Stimulated activated CD8-positive, alpha-beta memory T cell treated with anti-CD3 and anti-CD28 coated beads, Interleukin-4, amount 100 ng/mL, for 1 hour (primary cell): ENCODE measurements at places on chromosomes 1 and 21.

DNA sequence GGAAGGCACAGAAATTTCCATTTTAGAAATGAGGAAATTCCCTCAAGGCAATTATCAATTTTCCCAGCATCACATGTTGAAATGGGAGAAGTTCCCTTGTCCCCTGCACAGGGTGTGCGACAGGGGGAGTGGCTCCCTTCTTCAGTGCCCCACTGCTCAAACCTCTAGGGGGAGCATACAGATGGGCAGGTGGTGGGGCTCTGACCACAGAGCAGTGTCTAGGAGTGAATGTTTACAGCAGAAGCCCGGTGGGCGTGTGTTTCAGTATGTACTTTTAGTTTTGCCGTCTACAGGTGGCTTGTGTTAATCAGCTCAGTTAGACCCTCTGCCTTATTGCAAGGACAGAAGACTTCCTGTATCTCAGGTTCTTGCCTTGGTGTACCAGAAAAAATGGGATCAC lies 493.7 kb upstream of the PLXNA2 start:
- no peak for DNase-seq

DNA sequence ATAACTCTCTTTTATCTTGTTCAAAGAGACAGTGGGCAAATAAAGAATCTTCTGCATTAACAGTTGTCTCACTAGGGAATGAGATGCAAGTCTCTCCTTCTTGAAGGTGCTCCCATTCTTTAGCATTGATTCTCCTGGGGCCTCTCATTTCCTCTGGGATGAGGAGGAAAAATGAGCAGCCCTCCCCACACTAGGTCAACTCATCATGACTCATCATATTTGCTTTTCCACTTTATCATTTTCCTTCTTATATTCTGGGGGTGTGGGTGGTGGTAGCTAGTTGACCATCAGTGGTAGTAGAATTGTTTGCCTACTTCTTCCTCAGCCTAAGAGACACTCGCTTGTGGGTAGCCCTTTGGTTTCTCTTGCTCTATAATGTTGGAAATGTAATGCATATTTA lies 182.0 kb upstream of the C1orf87 start:
- no peak for DNase-seq

DNA sequence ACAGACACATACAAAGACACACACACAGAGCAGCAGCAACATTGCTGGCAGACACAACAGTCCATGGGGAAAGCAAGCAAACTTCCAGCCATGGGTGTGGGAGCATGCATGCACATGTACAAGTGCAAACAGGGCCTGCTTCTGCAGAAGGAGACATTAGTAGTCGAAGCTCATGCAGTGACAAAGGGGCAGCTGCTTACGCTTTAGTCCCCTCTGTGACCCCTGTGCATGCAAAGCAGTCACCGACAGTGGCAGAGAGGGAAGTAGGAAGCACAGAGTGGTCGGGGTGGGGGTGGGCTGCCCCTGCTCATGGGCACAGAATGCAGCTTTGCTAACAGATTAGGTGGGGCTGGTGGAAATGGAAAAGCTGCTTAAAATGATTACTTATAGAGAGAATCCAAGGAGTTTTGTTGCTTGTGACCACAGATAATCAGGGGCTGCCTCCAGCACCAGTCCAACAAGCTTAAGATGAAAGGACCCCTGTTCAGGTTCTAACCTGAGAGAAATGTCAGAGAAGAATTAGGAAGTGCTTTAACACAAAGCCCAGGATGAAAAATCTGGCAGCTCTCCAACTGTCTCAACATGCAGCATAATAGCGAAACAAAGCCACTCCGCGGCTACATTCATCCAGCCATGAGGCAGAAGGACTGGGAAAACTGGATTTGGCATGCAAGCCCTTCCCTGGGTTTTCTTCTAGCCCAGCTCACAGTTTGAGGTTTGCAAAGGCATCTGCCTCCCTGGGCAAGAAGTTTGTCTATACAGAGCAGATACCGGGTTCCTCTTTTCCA lies 378.9 kb downstream of the KCNH1 start:
- DNase-seq: no peak

GRCh38 chr21:28342212-28342810 lies 650.4 kb downstream of the LTN1 start:
- DNase-seq: no peak

DNA sequence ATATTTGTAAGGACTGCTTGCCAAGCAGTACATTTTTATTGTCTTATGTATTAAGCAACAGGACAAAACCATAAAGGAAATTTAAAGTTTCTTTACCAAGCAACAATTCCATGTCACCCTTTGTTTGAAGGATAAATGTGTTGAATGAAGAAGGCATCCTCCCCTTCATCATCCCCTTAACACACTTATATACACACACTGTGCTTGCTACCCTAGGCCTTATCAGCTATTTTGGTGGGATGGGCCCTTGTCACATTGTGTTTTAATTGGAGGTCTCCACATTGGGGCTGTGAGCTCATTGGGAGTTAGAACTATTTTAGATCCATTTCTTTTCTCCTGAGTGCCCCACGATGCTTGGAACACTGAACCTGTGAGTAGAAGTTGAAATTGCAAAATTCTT lies 1.9 kb downstream of the VANGL1 start:
- no peak for DNase-seq

- no peak for DNase-seq
Observed at GRCh38 chr1:46084553-46085451, 47.6 kb downstream of the PIK3R3 start.

DNA sequence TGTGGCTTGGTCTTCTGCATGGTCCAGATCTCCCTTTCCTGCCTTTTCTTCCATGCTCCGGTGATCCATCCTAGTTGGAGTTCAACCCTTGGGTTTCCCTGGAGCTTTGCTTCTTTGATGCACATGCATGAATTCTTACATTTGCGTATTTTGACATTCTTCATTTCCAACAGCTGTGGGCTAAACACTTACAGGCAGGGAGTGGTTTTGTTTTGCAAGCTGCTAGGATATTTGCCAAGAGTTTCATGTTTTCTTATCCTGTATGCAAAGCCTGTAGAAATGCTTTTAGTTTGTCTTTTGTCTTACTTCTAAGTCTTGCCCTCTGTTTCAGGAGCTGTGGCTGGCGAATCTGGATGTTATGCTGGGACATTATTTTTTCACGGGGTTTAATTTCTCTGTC lies 90.3 kb upstream of the PAXBP1 start:
- no peak for DNase-seq

DNA sequence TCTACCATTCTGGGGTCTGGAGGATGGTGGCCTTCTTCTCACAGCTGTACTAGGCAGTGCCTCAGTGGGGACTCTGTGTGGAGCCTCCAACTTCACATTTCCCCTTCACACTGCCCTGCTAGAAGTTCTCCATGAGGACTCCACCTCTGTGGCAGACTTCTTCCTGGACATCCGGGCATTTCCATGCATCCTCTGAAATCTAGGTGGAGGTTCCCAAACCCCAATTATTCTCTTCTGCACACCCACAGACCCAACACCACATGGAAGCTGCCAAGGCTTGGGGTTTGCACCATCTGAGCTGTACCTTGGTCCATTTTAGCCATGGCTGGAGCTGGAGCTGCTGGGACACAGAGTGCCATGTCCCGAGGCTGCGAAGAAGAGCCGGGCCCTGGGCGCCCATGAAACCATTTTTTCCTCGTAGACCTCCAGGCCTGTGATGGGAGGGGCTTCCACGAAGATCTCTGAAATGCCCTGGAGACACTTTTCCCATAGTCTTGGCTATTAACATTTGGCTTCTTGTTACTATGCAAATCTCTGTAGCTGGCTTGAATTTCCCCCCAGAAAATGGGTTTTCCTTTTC lies 170.5 kb downstream of the FOXD2 start:
- no peak for DNase-seq

GRCh38 chr21:43935711-43936110 lies 70.7 kb downstream of the AGPAT3 start:
- no peak for DNase-seq

GRCh38 chr1:180849031-180849775 lies 63.5 kb upstream of the KIAA1614 start:
- no peak for DNase-seq

GRCh38 chr1:89974696-89975470 lies 20.0 kb upstream of the ZNF326 start:
- DNase-seq: no peak

GRCh38 chr1:243921111-243921510 lies 71.1 kb upstream of the AKT3 start:
- DNase-seq: no peak

DNA sequence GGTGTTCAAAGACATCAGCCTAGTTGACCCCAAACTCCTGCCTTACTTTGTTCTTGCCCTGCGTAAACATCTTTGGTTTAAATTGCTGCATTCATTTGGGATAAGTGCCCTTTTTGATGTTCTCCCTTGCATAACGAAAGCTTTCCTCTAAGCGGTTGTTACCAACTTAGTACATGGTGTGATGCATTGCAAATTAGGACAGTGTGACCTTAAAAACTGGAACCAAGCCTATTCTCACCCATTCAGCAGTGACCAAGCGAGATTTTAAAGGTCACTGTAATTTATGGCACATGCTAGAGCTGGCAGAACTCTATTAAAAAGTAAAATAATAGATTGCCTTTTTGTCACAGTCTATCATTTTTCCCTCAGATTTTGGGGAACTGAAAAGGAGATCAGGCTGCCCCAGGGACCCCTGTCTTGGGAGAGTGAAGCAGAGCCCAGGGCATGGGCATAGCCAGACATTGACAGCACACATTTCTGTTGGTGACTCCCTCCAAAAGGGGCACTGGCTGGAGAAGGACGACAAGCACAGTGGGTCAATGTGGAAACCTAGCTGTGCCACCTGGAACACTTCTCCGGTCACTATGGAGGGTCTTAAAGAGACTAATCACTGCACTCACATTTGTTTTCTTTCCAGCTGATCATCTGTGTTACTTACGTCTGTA lies 63.9 kb downstream of the KCNK1 start:
- no peak for DNase-seq

- no peak for DNase-seq
Observed at GRCh38 chr21:26179501-26179900, 8.9 kb upstream of the APP start.

- DNase-seq: no peak
Observed at GRCh38 chr1:56235909-56236510, 343.4 kb downstream of the PLPP3 start.

- no peak for DNase-seq
Observed at GRCh38 chr1:177741476-177741875, 228.4 kb downstream of the SEC16B start.

DNA sequence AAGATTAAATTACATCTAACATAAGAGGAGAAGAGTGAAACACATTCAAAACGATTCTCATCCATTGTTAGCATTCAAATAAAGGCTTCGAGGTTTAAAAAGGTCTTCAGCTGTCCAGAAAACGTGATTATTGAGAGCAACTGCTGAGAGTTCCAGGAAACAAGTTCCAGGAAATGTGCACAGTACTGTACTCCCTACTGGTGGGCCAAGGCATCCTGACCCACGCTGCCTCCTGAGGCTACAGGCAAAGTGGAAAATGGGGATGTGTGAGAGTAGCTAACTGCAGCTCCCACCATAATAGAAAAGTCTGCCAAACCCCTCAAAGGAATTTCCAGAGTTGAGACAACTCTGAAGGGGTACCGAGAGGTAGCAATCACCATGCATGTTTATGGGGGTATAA lies 2.0 kb downstream of the VAV3 start:
- no peak for DNase-seq

- no peak for DNase-seq
Observed at GRCh38 chr1:237760951-237761350, 129.8 kb downstream of the ZP4 start.

GRCh38 chr1:231695439-231696255 lies 69.1 kb downstream of the DISC1 start:
- no peak for DNase-seq

- no peak for DNase-seq
Observed at GRCh38 chr21:46028573-46029091, 47.1 kb downstream of the COL6A1 start.

DNA sequence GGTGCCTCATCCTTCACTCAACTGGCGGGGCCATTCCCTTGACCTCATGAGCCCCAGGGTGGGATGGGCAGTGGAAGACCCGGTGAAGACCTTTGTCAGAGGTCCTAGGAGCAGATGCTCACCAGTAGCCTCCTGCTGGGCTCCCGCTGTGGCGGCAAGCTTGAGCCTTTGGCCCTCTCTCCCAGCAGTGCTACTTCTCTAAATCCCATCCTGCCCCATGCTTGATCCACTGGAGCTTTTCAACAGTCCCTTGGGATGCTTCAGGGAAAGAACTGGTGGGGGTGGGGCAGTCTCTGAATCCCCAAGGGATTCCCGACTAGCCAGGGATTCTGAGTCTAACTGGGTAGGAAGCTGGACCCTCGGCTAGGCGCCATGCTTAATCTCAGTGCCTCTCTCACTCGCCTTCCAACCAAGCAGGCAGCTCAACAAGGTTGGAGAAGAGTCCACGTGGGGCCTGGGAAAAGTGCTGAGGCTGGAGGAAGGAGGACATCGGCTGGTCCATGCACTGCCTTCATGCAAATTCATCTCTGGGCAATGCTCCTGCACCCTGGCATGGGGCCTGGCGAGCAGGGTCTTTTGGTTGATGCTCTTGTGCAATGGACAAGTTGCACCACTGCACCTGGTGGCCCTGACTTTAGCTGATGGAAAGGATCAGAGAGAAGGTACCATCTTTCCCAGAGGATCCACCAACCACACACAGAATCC lies 190.3 kb downstream of the GRIK3 start:
- no peak for DNase-seq

DNA sequence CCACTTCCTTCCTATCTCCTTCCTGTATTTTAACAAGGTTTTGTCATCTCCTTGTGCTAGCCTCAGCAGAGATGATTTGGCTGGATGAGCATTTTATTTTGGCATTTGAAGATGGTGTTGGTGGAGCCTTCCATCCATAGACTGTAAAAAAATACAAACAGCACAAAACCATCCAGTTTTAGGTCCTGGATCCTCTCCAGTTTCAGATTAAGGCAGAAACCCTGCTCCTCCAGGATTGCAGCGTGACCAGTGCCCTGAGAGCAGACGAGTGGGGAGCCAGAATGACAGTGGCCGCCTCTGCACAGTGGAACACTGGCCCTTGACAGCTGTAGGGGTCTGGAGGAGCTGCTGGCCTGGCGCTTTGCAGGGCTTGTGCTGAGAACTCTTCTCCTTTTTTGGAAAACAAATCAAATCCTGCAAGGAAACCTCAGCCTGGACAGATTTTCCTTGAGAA lies 72.2 kb upstream of the GADD45A start:
- DNase-seq: no peak

- DNase-seq: no peak
Observed at GRCh38 chr21:36129219-36129618, 5.7 kb upstream of the CBR3 start.

DNA sequence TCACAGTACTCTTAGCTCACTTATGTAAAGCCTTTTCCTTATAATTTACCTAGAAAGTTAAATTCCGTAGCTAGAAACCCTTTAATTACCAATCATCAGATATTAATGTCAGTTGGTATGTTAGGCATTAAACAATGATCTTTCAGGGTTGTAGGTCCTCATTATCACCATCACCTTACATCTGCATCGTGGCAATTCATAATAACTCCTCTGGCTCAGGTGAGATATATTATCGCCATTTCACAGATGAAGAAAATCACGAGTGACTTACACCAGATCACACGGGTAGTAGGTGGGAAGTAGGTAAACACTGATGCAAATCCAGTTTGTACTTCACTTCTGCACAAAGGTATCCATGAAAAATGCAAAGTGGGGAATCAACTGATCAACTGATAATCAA lies 639 bp downstream of the NUP133 start:
- no peak for DNase-seq

GRCh38 chr21:41337515-41337914 lies 20.9 kb downstream of the FAM3B start:
- DNase-seq: no peak
